ENCODE measurements at places on chromosomes 7 and 10.

- DNase-seq: no peak
These were observed 85.8 kb upstream of the EGFR start for GRCh38 chr7:54932818-54933543.

GRCh38 chr7:130912082-130912861, 178.3 kb upstream of the KLF14 start:
- DNase-seq: no peak

- DNase-seq: no peak
These were observed 161.6 kb downstream of the LRMDA start for GRCh38 chr10:75592791-75593643.

GRCh38 chr7:105224884-105225651, 163.7 kb downstream of the SRPK2 start:
- DNase-seq: no peak

DNA sequence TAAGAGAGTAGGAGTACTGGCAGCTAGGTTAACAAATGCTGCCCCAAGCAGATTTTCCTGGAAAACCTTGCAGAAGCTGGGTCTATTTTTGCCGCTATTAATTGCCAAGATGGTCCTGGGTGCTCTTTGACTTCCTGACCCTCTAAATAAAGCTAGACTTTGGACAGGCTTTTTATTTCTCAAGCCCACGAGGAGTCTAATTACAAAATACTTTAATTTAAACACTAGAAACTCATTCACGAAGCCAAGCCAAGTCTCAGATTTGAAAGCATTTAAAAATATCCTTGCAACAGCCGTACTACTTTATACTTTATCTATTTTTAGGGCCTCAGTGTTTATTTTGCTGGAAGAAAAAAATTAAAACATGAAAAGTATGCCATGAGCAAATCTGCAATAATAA, 45.1 kb downstream of the TMEM26 start:
- DNase-seq: no peak

GRCh38 chr10:68955832-68956532, at the start of gene DDX21:
DDX21 (plus strand) TSS chr10:68956170; CDS start chr10:68956226, 56 bp downstream.
- peak; percentile 95 for DNase-seq

- DNase-seq: no peak
These were observed 57.5 kb downstream of the FHIP2A start for GRCh38 chr10:114879093-114879492.

DNA sequence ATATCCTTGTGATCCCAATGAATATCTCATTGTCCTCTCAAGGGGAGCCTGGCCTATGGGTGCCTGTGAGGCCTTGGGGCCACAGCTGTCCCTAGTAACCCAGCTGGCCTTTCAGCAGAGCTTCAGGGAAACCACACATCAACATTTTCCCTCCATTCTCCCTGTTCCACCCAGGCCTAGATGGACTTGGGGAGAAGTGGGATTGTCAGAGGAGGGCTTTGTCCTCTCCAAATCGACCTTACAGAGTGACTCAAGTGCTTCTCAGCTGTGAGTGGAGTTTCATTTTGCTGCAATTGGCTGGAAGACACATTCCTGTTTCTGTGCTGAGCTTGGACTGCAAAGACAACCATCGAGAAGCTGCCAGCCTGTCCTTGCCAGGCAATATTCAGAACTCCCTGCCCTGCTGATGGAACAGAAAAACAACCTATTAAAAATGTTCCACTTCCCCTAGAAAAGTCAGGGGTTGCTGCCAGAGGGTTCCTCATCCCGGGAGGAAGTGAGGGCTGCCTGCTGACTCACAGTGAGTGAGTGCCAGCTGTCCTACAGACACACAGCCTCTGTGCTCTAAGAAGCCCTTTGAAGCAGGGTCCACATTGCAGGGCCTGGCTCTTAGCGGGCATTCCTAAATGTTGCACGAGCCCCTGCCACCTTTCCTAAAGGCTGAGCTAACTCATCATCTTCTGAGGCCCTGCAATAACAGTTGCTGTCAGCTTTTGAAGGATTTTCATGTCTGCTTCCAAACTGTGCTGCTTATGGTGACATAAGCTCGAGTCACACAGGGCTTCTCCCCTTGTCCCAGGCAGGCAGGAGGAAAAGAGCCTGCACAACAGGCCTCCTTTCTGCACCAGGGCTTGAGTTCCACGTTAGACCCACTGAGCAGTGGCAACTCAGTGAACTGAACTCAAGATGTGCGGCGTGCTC, 20.5 kb downstream of the STRA8 start:
- peak; percentile 47 for DNase-seq

DNA sequence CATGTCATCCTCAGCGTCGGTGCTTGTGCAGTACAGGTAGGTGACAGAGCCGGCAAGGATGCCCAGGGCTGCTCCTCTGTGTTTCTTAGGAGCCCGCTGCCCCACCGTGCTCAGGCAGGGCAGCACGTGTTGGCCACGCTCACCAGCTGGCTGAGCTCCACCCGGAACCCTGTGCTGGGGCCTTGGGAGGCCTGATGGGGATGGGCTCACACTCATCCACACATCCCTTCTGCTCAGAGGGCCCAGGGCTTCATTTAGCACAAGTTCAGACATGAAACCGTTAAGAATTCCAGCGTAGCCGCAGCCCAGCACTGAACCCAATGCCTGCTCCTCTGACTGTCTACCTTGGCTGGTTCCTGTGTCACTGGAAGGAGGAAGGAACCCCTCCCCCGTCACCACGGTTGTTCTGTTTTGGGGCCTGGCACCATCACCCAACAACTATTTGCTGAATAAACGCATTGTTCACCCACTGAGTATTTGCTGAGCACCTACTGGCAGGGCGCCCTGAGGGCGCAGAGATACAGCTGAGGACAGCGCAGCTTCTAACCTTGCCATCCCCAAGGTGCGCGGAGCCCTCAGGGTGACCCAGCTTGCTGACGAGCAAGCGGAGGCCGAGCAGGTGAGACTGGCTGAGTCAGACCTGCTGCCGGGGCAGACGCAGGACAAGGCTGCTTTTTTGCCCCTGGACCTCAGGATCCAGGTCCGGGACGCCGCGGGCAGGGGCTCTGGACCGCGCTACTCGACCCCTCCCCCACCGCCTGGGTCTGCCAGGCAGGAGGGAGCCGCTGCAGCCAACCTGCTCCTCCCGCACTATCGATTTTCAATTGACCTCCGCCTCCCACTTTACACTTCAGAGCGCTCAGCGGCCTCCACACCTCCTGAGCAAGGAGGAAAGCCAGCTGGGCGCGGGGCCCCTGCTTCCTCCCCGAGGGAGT, 50.6 kb upstream of the RET start:
- no peak for DNase-seq

DNA sequence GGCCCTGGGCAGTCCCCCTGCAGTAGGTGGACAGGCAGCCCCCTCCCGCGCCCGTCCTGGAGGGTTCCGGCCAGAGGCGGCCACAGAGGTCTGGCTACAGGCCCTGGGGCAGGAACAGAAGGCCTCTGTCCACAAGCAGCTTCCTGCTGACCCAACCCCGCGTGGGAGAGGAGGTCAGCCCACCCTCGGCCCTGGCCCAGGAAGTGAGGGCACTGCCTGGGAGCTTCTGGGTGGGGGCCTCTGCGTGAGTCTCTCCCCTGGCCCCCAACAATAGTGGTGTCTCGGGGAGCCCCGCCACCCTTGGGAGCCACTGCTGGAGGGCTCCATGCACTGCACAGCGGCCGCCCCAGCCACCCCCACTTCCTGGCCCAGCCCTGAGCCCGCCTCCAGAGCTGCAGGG, 4.7 kb downstream of the MICALL2 start:
- no peak for DNase-seq

DNA sequence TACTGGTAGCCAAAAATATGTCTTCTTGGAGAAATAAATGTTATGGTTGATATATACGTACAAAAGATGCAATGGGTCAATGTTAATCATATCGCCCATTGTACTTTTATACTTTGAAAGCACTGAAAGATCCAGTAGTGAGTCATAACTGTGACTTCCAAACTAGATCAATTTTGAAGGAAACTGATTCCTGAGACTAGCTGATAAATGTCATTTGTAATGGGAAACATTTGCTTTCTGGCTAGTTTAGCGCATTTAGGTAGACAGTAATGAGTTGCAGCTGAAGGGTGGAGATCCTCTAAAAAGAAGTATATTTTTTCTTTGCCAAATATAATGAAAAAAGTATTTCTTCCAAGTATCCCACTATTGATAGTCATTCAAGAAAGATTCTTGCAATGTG, 53.5 kb upstream of the ARHGAP21 start:
- DNase-seq: no peak

DNA sequence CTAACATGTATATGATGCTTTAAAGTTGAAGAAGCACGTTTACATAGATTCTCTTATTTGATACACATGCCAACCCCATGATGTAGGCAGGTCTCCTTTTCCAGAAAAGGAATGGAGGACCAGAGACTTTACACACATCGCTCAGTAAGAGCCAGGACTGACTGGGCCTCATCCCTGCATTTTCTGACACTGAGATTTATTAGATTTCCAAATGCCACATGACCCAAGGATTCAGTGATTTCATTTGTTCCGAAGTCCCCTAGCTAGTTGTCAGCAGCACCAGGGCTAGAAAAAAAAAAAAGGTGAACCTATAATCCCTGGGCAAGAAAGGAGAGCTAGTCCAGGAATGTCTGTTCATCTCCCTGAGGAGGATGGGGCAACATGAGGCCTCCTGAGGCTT, 143.3 kb upstream of the AGK start:
- no peak for DNase-seq

DNA sequence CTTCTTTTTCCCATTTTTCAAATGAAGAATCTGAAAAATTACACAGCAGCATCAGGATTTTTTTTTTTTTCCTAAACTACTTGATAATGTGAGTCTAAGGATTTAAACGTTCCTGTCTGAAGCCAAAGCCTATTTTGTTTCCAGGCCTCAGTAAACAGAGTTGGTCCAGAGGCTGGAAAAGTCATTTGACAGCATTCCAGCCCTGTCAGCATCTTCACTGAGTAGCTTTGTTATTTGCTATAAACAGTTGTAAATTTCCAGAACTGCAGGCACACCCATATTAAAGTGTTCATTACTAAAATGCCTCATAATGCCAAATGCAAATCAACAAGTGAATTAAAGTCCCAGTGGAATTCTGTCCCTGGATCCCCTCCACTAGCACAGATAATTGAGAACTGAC, 35.5 kb upstream of the KMT2E start:
- no peak for DNase-seq

DNA sequence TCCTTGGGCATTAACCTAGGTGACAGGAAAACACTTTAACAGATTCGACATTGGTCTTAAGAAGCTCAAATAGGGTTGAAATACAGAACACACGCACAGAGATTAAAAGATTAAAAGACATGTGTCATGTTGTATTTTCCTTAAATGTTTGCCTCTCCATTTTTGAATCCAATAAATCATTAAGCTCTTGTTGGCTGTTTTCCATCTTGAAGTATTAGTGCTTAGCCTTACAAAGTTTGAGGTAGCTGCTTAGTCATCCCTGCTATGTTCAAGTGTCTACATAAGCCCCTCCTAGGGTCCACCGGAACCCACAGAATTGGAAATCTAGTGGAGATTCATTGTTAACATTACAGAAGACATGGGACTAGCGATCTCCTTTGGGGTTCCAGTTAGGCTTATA, 12.7 kb upstream of the GJD4 start:
- no peak for DNase-seq

DNA sequence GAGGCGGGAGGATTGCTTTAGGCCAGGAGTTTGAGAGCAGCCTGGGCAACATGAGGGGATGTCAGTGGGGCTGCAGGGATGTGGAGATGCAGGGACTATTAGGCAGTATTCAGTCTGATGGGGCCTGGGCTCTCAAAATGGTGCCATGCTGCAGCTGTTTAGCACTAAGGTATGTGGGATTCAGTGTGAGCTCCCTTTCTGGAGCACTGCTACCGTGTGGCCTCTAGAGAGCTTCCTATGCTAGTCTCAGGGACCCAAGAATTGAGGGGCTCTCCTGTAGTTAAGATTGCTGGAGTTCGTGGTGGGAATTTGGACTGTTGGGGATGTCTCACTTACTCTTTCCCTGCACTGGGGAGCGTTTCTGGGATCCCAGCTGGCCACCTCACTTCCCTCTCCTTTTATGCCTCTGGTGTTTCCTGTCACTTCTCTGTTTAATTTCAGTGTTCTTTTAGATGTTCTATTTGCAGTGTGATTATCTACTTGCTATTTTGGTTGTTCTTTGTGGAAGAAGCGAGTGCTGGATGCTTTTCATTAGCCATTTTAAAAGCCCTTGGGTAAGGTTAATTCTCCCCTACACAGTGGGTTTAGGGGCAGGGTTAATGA, 23.4 kb downstream of the LSMEM1 start:
- no peak for DNase-seq

GRCh38 chr10:28719789-28720436, 42.6 kb downstream of the BAMBI start:
- no peak for DNase-seq

DNA sequence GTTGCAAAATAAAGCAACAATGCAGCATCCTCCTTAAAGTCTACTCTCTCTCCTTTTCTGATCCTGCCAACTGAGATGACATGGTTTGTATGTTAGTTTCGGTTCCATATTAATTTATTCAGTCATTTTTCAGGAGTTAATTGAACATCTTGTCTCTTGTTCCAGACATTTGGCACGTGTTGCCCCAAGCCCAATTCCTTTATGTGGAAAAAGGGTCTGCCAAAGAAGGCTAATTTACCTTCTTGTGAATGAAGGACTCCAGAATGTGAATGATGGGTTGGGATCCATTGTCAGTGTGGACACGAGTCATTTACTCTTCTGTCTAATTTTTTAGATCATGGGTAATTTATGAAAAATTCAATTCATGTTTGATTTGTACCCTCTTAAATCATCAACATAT, 350.9 kb upstream of the LRGUK start:
- no peak for DNase-seq
